Activated CD4-positive, CD25-positive, alpha-beta regulatory T cell treated with anti-CD3 and anti-CD28 coated beads, Interleukin-2, amount 50 U/mL, for 72 hours (primary cell): ENCODE measurements at places on chromosomes 2 and 18.

DNA sequence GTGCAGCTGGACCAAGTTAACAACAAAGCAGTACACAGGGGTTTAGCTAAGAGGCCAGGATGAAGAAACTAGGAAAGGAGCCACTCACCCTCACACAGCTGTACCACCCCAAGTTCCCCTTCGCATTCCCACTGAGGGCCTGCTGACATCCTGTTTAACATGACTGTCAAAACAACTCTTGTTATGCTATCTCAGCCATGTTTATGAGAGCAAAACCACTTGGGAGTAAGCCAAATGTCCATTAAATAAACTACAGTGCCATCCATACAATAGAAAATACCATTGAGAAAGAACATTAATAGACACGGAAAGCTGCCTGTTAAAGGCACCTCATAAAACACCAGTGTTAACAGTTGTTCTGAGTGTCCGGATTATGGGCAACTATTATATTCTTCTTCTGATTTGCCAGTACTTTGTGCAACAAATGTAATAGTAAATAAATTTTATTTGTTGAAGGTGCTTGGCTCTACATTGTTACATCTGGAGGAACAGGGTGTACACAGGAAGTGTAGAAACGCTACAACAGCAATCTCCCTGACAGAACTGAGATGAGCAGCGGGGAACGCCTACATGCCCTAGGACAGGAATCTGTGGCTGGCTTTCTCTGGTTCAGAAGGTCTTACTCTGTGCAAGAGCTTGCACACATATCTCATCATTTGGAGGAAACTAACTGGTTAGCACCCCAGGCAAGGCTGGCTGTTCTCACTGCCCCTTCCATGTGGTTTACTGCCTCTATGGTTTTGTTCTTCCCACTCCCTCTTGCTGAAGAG, 85.6 kb downstream of the EHD3 start:
- DNase-seq: no peak

GRCh38 chr2:72716601-72717000, 109.2 kb downstream of the EXOC6B start:
- DNase-seq: no peak

- DNase-seq: no peak
Observed at GRCh38 chr2:10531874-10532637, 83.9 kb upstream of the ODC1 start.

DNA sequence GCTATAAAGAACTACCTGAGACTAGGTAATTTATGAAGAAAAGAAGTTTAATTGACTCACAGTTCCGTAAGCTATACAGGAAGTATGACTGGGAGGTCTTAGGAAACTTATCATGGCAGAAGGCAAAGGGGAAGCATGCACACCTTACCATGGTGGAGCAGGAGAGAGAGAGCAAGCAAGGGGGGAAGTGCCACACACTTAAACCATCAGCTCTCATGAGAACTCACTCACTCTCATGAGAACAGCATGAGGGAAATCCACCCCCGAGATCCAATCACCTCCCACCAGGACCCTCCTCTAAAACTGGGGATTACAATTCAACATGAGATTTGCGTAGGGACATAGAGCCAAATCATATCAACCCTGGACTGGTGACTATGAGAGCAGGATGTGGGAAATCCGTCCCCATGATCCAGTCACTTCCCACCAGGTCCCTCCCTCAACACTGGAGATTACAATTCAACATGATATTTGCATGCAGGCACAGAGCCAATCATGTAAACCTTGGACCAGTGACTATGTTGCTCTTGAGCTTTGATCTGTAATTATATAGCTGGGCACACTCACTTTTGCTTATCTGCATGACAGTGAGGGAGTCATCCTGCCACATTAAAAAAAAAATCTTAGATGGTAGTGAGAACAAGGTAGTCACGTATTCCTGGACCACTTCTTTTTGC, 12.9 kb downstream of the ADAM23 start:
- DNase-seq: no peak

DNA sequence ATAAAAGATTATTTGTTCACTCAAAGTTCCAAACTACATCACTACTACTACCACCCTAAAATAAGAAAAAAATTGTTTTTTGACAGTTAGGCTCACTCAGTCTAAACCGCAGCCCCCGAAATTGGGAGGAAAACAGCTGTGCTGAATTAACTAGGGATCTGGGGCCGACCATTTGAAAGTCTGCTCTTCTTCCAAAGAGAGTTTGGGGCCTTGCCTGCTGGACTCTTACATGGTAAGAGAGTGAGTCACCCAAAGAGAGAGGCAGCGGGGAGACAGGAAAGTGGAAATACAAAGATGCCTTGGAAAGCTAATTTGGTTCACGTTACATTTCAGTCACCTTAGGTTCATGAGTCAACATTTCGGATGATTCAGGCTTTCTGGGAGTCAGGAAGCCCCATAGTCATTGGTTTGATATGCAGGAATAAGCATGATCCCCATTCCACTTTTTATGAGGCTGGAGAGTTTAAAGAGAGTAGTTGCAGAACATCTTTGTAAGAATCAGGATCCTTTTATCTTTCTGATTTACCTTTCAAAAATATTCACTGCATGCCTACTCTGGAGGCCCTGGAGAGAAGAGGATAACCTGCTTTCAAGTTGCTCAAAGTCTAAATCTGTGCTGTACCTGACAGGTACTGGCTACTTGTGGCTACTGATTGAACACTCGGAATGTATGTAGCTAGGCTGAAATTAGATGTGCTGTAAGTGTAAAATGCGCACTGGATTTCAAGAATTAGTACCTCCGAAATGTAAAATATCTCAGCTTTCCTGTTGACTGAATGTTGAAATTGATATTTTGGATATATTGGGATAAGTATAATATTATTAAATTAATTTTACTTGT, 995 bp upstream of the RTN4 start:
- DNase-seq: no peak

DNA sequence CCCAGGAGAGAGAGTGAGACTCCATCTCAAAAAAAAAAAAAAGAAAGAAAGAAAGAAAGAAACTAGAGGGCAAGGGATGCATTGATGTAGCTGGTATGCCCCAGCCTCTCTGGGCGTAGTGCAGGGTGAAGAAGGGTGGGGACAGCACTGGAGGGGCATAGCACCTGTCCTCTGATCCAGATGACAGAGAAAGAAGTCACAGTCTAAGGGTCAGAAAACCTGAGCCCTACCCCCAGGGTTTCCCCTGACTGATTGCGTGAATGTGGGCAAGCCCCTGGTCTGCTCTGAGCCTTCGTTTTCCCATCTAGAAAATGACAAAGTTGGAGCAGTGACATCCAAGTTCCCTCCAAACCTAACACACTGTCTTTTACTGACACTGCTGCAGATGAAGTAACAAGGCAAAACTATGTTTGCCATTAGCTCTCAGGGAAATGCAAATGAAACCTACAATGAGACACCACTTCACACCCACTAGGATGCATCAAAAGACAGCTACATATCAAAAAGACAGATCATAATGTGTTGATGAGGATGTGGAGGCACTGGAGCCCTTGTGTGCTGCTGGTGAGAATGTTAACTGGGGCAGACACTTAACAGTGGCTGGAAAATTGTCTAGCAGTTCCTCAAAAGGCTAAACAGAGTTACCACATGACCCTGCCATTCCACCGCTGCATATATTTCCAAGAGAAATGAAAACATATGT, 19.5 kb upstream of the YWHAQ start:
- no peak for DNase-seq

DNA sequence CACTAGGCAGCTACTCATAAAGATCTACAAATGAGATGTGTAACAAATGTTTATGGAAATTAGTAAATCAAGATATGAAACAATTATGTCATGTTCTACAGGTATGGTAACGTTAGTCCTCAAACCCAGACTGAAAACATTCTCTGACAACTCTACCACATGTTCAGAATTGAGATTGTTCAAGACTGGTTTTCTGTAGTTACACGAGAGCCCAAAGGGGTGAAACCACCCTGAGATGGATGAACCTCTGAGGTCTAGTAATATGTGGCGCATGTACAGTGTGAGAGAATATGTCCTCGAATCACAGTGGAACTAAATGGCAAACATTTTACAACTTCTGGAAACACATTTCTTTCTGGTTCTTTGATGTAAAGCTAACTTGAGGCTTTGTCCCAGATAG, 614.3 kb downstream of the ZEB2 start:
- no peak for DNase-seq

GRCh38 chr2:131641414-131642206, 113.9 kb downstream of the CCDC74A start:
- no peak for DNase-seq

DNA sequence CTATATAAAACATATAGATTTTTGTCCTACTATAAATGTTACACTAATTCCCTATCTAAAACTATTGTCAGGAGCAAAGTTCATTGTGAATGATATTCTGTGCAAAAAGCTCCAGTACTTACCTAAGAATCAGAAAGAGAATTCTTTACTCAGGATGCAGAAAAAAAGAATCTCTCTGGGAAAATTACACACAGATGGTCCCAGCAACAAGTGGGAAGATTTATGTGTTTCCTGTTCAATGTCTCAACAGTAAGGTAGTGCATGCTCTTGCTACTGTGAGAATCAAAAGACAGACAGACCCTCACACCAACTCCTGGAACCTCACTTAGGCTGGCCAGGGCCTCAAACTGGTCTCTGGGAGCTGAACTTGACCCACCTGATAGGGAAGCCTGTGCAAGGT, 11.2 kb upstream of the NAPG start:
- no peak for DNase-seq

GRCh38 chr18:35707674-35708073, 126.1 kb downstream of the GALNT1 start:
- no peak for DNase-seq

- DNase-seq: no peak
Observed at GRCh38 chr2:240302041-240302440, 133.4 kb upstream of the GPC1 start.

GRCh38 chr2:3610881-3611505, 16.1 kb downstream of the COLEC11 start:
- no peak for DNase-seq

DNA sequence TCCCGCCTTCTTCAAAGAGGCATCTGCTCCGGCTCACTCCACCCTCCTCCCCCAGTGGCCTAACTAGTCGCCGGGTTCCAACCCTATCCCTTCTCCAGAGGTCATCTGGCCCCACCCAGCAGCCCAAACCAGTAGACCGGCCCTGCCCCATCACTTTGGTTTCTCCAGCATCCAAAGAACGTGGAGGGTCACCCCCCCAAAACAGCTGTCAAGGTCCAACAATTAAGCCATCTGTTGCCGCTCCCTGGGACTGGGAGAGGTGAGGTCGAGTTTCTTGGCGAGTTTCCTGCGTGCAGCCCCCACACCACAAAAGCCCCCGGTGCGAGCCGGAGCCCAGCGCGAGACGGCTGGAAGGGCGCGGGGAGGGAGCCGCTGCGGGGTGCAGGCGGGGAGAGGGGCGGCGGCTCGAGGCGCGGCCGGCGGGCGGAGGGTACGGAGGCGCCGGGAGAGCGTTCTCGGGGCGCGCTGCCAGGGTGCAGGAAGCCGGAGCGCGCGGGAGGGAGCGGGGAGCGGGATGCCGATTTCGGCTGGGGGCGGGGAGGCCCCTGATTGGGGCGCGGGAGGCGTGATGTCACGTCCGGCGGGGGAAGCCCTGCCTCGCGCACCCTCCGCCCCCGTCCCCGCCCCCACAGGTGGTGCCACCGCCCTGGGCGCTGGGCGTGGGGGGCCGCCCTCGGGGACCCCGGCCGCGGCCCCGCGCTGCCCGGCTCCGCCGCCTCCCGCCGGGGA, 571 bp upstream of the GPC1 start:
- DNase-seq: peak; percentile 81

GRCh38 chr2:107430006-107430405, 396.7 kb upstream of the RGPD4 start:
- DNase-seq: no peak

DNA sequence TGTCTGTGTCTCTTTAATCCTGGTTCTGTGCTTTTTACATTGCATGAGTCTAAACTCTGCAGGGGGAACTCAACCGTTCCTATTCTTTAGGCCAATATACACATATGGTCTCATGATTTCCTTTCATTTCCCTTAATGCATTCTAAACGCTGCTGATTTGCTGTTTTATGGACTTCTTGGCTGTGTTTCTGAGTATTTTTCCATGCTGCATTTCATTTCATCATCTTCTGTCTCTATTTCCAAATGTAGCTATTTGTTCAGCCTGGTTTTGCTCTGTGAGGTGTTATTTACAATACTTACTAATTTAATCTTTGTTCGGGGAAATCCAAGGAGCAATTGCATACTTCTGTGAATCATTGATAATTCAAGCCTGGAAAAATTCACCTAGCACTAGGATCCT, 897.2 kb downstream of the TSN start:
- DNase-seq: no peak

DNA sequence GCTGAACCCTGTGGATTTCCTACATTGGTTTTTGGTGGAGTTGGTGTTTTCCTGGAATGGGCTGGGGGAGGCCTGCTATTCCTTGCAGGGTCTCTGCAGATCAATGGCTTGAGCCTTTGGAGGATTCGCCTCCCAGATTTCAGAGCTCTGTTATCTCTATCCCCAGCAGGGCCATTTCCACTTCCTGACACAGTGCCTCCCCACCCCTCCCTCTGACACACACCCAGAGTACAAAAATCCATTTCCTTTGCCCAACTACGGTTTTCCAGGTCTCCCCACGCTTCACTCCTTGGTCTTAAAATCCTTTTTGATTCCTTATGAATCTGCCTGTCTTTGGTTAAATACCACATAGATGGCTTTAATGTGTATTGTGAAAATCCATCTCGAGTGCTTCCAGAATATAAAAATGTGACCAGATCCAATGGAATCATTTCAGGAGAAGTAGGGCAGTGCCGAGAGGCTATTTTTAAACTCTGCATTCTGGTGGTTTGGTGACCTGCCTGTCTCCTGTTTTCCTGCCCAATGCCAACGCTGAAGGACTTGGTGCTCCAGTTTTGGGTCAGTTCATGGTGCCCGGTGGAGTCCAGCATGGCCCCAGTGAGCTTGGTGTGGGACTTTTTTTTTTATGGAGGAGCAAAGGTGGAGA, 60.9 kb downstream of the ARL4C start:
- no peak for DNase-seq

DNA sequence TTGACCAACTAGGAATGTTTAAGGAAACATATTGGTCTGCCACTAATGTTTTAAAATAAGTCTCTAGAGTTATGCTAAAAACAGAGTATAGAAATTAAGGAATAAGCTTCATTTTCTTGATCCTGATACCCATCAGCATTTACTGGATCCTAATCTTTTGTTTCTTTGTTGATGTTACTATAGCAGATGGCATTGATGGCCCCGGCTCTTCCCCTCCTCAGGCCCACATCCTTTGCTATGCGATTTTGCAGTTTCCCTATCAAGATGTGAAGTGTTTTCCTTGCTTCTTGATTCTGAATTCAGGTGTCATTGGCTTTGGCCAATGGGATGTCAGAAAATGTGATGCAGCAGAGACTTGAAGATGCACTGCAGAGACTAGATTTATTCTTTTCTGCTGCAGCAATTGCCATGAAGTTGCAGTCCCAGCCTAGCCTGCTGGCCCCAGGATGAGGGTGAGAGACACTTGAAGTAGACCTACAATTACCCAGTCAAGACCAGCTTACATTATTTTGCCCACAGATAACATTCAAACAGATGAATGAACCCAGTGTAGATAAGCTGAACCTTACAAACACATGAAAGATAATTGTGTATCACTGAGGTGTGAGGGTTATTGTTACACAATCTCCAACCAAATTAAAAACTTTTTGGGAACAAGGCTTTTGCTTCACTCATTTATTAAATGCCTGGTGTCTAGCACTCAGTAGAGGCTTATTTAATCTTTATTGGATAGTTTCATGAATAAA, 115.2 kb upstream of the ITGA4 start:
- no peak for DNase-seq

- no peak for DNase-seq
Observed at GRCh38 chr18:74243127-74243526, 48.6 kb downstream of the CYB5A start.

GRCh38 chr2:136510244-136510643, 255.1 kb upstream of the THSD7B start:
- no peak for DNase-seq

- no peak for DNase-seq
Observed at GRCh38 chr18:52344881-52345280, 4.9 kb downstream of the DCC start.
